Stimulated activated CD4-positive, alpha-beta T cell treated with anti-CD3 and anti-CD28 coated beads, TNF-alpha, amount 100 ng/mL, for 24 hours (primary cell): ENCODE measurements at places on chromosomes 12 and 14.

- no peak for DNase-seq
Measured at GRCh38 chr14:61470261-61470960, 149.0 kb downstream of the PRKCH start.

DNA sequence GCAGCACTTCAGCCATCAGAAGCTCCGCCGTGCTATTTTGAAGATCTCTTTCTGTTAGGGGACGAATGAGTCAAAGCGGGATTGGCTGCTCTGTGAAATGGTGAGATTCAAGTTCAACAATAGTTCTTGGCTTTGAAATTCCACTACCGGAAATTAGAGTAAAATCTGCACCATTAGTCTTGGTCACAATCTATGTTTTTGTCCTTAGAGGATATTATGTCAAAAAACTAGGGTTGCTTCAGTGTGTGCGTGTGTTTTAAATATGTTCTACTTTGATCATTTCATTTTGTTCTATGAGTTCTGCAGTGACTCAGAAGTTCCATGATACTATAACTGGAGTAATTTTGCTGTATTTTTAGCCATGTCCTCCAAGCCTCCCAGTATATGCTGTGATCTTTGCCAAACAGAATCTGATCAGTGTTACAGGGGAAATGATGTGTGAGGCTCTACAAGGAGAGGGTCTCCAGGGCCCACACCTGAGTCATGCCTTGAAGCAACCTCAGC is 22.6 kb downstream of the GPHB5 start:
- DNase-seq: no peak

GRCh38 chr14:65256714-65257113 is 154.4 kb upstream of the MAX start:
- no peak for DNase-seq

- DNase-seq: no peak
Measured at GRCh38 chr12:56760460-56760859, 2.7 kb upstream of the HSD17B6 start.

GRCh38 chr14:100124551-100125088 is 34.8 kb downstream of the DEGS2 start:
- DNase-seq: no peak

DNA sequence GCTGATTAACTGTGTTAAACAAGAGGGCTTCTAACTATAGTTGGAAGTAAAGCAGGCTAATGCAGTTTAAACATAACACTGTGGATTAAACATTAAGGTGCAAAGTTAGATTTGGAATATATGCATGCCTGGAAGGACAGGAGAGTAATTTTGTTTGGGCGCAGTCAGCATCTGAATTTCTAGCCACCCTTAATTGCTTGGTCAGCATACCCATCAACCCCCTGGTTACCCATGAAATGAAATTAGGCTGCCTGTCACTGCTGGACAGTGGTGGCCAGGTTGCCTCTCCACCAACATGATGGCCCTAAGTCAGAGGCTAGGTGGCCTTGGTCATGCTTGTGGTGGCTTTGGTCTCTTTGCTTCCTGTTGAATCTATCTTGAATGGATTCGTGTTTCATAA is 30.0 kb upstream of the PTPRB start:
- no peak for DNase-seq

DNA sequence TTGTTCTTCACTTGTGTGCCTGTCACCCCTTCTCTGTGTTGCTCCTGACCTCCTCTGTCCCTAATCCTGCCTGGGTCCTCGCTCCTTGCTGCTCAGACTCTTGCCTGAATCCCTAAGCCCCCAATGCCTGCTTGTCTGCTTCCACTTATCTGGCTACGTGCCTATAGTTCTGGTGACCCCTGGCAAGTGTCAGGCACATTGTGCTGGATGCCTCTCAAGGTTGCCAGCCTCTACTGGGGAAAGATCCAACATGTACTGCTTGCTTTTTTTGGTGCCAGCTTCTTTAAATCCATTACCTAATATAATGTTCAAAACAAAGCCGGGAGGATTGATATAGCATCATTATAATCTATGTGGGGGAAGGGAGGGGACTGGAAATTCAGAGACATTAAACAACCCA is 448.0 kb upstream of the CCDC196 start:
- DNase-seq: no peak

GRCh38 chr12:95390932-95391331 is 83.0 kb upstream of the METAP2 start:
- DNase-seq: no peak

GRCh38 chr12:80107221-80107620 is 7.9 kb downstream of the OTOGL start:
- DNase-seq: no peak

DNA sequence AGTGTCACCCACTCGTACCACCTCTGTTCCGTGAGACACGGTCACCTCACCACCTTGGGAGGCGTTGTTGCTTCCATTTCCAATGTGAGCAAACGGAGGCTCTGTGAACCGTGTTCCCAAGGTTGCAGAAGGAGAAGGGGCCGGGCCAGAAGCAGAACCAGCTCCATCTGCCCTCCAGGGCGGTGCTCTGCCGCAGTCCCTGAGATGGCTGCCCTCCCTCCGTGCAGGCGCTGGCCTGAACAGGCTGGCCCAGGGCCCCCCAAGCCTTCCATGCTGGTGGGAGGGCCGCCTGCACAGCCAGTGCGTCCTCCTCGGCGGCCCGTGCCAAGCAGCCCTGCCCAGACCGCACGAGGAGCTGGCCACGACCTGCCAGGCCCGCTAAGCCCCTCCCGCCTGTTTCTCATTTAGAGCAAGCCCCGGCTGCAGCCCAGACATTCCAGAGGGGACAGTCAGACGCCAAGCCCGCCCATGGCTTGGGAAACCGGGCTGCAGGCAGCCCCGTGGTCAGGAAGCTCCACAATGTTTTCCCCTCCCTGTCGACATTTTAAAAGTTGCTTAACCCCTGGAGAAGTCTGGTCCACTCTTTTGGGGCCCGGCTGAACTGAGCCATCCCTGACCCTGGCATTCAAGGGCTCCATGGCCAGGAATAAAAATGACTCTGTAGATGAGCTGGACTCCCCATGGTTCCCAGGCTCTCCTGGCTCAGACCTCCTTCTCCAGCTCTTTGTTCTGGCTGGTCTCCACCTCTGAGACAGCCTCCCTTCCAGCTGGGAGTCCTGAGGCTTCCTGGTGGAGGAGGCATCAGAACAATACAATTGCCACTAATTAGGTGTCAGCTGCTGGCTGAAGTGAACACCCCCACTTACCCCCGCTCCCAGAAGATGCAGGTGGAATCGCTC is 236.0 kb downstream of the BCL11B start:
- DNase-seq: no peak

- DNase-seq: no peak
Measured at GRCh38 chr12:123941624-123942237, 30.9 kb downstream of the CCDC92 start.

GRCh38 chr12:128916425-128916824 is 63.1 kb downstream of the GLT1D1 start:
- no peak for DNase-seq

- no peak for DNase-seq
Measured at GRCh38 chr14:68444449-68445168, 348.3 kb downstream of the ZFP36L1 start.

DNA sequence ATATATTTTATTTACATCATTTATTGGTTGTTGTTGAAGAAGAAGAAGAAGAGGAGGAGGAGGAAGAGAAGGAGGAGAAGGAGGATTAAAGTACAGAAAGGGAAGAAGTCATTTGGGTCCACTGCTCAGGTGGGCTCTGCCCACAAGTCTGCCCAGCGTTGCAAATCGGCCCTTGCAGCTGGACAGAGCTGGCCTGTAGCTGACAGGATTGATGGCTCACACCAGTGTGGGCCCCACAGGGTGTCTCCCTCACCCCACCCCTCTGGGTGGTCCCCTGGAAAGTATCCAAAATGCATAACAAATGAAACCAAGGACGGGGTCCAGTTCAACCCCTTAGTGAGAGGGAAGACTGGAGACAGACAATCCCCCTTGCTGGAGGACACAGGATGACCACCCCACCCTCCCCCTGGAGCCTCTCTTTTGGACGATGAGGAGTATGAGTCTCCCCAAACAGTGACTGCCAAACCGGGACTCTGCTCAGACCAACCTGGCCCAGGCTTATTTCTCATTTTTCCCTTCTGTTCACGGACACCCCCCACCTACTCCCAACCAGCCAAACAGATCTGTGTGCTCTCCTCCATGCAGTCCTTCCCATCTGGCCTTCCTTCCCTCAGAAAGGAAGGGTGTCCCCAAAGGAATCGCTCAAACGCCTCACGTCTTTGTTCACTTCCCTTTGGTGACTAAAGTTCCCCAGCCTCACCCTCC is 17.7 kb downstream of the DPF3 start:
- DNase-seq: no peak

- no peak for DNase-seq
Measured at GRCh38 chr12:119090865-119091264, 87.9 kb upstream of the HSPB8 start.

DNA sequence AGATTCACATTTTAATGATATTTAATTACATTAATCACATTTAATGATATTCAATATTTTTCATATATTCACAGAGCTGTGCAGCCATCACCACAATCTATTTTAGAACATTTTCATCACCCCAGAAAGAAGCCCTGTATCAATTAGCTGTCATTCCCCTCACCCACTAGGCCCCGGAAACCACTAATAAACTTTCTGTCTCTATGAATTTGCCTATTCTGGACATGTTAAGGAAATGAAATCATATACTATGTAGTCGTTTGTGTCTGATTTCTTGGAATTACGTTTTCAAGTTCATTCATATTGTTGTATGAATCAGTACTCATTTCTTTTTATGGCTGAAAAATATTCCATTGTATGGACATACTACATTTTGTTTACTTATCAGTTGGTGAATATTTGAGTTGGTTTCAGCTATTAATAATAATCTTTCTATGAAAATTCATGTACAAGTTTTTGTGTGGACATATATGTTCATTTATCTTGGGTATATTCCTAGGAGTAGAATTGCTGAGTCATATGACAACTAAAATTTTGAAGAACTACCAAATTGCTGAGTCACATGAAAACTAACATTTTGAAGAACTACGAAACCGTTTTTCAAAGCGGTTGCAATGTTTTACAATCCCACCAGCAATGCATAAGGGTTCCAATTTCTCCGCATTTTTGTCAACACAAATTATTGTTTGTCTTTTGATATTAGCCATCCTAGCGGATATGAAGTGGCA is 11.7 kb upstream of the OTOGL start:
- DNase-seq: no peak

DNA sequence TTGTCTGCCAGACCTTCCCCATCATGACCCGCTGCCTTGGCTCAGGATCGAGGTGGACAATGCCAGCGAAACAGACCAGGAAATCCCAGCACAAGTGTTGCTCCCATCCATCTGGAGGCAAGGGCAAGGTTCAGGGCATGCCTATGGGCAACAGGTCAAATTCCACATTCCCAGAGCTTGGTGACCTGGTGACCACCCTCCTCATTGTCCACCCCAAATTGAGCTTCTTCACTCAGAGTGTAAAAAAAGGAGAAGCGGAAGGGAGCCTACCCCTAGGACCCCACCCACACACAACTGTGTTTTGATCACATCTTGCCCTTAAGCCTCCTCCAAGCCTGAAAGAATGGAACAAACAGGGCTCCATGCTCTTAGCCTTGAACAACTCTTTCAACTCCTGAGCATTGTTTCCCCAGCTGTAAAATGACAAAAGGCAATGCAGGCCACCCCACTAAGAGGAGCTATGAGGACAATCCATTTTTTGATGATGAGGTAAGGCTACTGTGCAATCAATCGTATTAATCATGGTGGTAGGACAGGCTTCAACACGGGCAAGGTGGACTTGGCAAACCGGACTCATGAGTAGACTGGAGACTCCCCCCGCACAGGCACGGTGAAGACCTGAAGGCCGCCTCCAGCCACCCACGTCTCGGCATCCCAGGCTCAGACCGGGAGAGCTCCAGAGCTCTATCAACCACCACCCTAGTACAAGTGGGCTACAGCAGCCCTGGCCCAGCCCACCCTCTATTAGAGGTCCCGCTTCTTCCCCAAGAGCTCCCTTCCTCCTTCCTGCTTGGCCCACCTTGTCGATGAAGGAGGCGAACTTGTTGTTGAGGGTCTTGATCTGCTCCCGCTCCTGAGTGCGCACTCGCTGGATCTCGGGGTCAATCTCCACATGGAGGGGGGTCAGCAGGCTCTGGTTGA is 866 bp downstream of the KRT79 start:
- no peak for DNase-seq

GRCh38 chr14:94059998-94060397 is 21.0 kb downstream of the DDX24 start:
- DNase-seq: no peak

- no peak for DNase-seq
Measured at GRCh38 chr14:83300476-83301064, 1766.9 kb upstream of the SEL1L start.

- DNase-seq: no peak
Measured at GRCh38 chr14:86515195-86515594, 985.3 kb downstream of the FLRT2 start.

GRCh38 chr12:27191531-27191930 is 52.6 kb upstream of the STK38L start:
- no peak for DNase-seq

GRCh38 chr14:35958499-35958898 is 132.4 kb downstream of the BRMS1L start:
- no peak for DNase-seq

DNA sequence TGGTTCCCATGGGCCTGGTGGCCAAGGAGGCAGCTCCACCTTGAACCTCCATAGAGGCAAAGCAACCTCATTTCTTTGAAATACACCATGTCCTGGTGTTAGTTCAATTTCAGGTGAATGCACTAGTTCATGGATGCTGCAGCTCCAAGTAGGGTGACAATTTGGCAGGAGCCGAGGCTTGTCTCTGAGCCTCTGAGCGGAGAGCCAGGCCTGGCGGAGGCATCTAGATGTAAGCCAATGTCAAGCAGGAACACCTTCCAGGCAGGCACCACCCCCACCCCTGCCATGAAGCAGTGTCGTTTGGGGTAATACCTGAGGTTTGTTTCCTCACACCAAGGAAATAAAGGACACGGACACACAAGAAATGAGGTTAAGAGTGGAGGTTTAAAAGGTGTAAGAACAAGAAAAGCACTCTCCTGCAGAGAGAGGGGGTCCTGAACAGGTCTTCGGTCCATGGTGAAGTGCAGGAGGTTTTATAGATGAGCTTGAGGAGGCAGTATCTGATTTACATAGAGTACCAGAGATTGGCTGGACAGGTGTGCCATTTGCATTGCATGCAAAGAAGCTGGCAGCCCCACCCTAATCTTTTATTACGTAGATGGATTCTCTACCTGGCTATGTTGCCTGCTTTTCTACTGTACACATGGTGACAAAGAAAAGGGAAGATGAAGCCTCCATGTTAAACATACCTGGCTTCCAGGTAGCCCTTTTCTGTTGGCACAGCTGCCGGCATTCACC is 60.3 kb downstream of the RIN3 start:
- no peak for DNase-seq

GRCh38 chr14:41615011-41615595 is 8.4 kb downstream of the LRFN5 start:
- no peak for DNase-seq

DNA sequence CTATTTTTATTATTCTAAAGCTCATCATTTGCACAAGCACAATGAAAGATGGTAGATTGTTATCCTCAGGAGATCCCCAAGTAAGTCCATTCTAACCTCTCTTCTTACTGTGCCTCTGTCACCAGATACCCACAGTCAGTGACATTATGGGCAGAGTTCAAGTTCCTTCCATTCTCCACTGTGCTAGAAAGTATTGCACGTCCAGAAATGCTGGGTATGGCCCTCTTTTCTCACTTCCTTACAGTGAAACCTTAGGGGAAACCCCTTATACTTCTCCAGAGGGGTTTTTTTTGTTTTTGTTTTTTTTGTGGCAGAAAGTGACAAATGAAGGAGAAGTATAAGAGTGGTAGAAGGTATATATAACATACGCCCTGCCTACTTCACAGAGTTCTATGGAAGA is 102.9 kb downstream of the DIO2 start:
- DNase-seq: no peak
